ENCODE measurements at places on chromosomes 2 and 18.

DNA sequence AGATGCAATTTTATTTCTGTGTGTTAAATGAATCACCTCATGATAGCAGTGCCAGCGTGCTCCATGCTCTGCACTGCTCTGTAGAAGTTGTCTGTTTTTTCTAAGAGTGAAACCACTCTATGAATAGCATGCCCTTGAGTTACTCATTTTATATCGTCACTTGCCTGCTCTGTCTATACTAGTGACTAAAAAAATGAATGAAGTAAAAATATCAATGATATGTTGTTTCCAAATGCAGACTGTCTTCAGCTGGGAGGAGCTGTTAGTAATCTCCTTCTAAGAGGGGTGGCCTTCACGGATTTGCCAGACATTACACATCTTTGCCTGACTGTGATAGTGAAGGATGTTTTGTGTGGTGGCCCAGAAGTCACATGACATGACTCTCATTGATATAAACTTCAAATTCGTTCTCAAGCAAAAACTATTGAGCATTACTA lies 852.1 kb downstream of the CNTNAP5 start:
- DNase-seq, result no peak

GRCh38 chr2:234502919-234503285 lies 6.0 kb upstream of the ARL4C start:
- no peak for DNase-seq

GRCh38 chr2:172655091-172655837 lies 80.4 kb upstream of the RAPGEF4 start:
- DNase-seq, result no peak

- DNase-seq, result no peak
These were observed 82.8 kb downstream of the MEIS1 start for GRCh38 chr2:66517772-66518171.

DNA sequence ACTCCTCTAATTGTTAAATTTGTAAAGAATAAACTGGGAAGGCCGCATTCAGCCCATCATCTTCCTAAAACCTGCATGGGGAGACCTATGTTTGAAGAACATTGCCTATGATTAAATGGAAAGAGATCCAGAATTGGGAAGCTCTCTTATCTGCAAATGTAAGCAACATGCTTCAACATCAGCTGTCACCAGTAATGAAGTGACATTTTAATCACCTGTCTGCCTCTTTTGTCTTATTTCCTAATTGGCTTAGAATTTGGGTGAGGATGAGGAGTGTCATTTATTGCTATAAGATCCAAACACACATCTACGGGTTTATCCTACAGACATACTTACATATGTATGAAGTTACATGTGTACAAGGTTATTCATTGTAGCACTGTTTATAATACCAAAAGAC lies 26.0 kb upstream of the SSB start:
- DNase-seq, result no peak

DNA sequence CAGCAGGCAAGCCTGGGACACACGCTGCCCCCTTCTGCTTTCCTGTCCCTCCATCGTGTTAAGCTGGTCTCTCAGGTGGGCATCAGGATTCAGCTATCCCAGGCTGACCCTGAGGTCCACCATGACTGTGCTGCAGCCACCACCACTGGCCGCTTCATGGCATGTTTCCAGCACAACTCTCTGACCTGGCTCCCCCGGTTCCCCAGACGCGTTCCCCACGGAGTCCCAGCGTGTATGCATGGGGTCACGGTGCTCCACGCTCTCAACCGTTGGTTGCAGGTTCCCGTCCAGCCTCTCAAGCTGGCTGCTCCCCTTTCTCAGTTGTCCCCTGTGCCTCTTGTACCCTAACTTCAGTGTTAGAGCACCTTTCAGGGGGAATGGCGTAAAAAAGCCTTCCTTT lies 20.3 kb downstream of the HPCAL1 start:
- no peak for DNase-seq

DNA sequence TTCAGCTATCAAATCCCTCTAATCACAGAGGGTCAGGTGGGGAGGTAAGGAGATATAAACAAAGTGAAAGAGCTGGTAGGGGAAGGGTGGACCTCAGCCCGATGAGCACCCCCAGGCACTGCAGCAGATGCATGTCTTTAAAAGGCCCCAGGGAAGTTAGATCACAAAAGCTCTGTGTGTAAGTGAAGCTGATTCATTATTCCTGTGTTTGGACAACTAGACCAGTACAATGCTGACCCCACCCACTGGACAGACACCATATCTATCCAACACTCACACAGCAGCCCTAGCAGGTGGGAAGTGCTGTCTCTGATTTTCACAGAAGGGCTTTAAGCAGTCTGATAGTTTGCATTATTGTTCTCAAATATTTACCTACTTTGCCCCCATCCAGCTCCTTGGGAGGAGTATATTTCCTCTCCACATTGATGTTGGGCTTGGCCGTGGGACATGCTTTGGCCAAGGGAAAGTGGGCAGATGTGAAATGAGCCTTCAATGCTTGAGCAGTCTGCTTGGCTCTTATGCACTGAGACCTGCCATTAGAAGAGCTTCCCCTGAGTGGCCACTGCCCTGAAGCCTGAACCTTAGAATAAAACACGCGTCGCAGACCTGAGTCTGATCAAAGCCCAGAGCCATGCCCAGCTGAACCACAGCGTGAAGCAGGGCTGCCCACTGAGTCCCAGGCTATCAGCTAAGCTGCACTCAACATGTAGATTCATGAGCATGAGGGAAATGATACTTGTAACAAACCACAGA lies 111.4 kb downstream of the COPS8 start:
- DNase-seq, result no peak

DNA sequence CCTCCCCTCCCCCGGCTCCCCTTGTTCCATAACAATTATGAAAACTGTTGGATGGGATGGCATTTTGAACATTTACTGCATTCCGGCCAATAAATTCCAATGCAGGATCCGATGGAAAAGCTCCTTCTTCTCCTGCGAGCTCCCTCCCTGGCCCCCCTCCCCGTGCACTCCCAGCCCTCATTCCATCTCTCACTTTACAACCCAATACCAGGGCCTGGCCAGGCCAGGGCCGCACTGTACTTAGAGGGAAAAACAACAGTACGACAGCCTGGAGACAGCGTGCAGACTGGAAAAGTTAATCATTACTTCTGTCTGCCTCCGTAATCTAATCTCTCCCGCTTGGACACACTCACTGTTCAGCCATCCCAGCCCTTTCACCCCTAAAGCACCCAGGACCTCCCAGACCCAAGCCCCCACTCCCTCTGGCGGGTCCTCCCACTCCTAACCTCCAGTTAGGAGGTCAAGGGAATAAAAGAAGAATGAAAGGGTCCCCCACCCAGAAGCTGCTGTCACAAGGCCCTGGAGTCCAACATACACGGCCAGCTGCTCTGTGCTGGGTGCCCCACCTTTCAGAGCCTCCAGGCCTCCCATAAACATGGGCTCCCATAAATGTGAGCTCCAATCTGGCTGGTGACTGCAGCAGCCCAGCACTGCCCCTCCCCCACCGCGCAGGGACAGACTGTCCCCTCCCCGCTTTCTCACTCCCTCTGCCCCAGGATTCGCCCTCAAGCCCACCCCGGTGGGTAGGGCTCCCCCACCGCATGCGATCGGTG lies 20.6 kb downstream of the SMAD7 start:
- no peak for DNase-seq

- no peak for DNase-seq
These were observed 352.4 kb downstream of the LRP1B start for GRCh38 chr2:141778315-141778835.

GRCh38 chr2:225002656-225003045 lies 39.6 kb downstream of the DOCK10 start:
- no peak for DNase-seq

All from Kasumi-1 (cell line).